Endothelial cell of umbilical vein (primary cell): ENCODE measurements at places on chromosomes 3 and 15. TPM values are rescaled to one million over a fixed set of nuclear protein-coding genes. Genes with fewer than 3 reads are reported as not detected.

Gene KIAA1143
- polyA plus RNA-seq = 5.4 and 6.1 TPM in 2 replicates

Gene ISL2
- polyA plus RNA-seq = 0.05 and 0.10 TPM in 2 replicates

Gene PARP15
- polyA plus RNA-seq = 0.59 and 0.81 TPM in 2 replicates

Gene CNTN3
- polyA plus RNA-seq = 0.03 and 0.08 TPM in 2 replicates

Gene XCR1
- not detected in 2 replicates for polyA plus RNA-seq

Gene CCR2
- not detected in 2 replicates for polyA plus RNA-seq

Gene ROPN1
- not detected in 2 replicates for polyA plus RNA-seq

Gene MASP1
- polyA plus RNA-seq = 0.50 and 0.75 TPM in 2 replicates

GRCh38 chr3:156317462-156318074 is 197.2 kb downstream of the KCNAB1 start:
- peak; percentile 96 for DNase-seq

DNA sequence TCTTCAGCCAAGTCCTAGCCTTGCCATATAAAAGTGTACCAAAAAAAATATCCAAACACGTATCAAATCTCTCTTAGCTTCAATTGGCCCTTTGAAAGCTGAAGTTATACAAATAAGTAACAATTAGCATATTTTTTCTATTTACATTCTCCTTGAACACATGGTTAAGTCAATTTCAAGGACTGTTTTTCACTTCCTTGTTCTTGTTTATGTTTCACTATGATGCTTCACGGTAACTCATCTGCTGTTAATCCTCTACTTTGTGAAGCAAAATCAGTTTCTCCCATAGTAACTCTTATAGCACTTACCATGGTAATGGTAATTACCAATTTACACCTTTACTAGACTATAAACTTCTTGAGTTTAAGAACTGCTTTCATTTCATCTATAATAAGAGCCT is 10.6 kb upstream of the SPRED1 start:
- DNase-seq = no peak

DNA sequence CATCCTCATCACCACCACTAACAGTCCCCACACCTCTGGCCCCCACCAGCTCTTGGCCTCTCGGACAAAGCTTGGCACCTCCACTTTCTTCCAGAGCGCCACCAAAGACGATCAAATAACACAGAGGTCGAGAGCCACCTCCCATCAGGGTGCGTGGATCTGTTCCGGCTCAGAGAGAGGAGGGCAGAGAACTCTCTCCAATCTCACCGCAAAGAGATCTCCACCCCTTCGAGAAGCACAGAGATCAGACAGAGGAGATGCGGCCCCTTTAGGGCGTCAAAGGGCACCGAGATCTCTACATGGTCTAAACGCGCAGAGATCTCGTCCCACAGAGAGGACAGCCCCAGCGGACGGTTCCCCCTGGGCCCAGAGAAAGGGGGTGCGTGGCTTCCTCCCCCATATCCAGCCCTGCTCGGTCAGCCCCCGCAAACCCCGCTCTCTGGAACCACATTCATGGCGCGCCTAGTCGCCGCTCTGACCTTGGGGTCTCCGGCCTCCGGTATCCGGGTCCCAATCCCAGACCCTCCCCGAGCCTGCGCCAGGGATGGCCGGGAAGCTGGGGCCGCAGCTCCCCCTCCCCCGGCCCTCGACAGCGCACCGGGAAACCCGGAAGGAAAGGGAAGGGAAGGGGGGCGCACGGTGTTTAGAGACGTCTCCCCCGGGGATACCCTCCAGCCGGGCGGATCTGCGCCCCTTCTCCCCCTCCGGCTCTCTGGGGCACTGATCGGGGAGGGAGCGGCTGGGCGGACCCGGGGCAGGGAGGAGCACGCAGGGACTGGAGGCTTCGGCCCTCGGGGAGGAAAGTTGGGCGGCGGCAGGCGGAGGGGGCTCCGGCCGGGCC is 608 bp downstream of the SCN5A start:
- DNase-seq = peak; percentile 7

GRCh38 chr3:60756241-60757030 is 494.8 kb downstream of the FHIT start:
- DNase-seq = no peak

GRCh38 chr3:45644063-45644790 is 45.0 kb upstream of the SACM1L start:
- DNase-seq = peak; percentile 93

DNA sequence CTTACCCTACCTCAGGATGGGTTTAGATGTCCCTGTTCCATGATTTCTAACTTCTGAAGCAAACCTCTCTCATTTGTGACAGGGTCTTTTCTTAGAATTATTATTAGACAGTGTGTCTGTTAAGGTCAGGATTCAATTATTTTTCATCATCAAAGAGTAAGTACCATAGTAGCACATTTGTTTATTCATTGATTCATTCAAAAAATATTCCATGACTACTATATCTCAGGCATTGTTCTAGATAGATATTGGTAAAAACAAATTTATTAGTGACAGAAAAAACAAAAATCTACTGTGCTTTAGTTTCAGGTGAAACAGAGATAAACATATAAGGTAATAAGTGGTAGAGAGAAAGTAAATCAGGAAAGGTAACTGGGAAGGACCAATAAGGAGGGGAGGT is 3.5 kb upstream of the PLOD2 start:
- DNase-seq = no peak

DNA sequence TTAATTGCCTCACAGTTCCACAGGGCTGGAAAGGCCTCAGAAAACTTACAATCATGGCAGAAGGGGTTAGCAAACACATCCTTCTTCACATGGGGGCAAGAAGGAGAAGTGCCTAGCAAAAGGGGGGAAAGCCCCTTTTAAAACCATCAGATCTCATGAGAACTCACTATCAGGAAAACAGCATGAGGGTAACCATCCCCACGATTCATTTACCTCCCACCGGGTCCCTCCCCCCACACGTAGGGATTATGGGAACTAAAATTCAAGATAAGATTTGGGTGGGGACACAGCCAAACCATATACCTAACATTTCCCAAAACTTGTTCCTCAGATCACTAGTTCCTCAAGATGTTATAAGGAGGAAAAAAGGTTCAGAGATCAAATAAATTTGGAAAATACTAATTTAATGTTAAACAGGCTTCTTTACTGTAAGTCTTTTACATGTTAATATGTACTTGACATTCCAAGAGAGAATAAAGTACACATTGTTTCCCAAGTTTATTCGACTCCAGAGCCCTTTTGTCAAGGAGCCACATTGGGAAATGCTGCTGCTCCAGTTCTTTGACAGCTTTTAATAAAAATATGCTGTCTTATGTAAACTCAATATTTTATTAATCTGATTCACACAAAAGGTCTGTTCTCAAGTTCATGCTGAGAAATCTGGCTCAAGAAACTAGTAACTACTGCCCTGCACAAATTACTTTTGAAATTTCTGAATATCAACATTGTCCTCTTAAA is 17.8 kb downstream of the HERC1 start:
- DNase-seq = no peak

DNA sequence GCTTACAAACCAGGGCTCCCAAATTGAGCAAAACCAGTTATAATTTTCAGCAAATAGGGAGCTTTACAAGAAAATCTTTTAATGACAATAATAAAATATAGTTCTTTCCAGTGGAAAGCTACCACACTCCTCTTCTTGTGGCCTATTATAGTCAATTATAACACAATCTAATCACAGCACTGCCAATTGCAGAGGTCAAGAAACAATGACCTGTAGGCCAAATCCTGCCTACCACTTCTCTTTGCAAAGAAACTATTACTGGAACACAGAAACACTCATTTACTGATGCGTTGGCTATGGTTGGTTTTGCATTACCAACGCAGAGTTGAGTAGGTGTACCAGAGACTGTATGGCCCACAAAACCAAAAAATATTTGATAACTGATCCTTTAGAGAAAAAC is 110.5 kb downstream of the WDR72 start:
- DNase-seq = no peak

DNA sequence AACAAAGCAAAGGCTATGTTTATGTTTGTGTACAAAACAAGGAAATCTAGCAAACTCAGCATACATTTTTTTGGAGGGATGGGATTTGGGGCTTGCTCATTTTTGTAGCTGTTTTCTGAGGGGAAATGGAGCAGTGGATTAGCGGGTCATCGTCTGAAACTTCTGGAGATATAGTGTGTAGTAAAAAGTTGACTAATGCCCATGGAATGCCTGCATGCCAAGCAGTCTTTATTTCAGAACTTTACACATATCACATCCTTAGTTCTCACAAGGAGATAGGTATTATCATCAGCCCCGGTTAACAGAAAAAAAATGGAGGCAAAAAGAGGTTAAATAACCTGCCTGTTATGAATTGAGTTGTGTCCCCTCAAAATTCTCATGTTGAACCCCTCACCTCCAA is 47.1 kb downstream of the ATP13A4 start:
- no peak for DNase-seq

GRCh38 chr3:19573644-19574043 is 360.4 kb downstream of the EFHB start:
- no peak for DNase-seq

DNA sequence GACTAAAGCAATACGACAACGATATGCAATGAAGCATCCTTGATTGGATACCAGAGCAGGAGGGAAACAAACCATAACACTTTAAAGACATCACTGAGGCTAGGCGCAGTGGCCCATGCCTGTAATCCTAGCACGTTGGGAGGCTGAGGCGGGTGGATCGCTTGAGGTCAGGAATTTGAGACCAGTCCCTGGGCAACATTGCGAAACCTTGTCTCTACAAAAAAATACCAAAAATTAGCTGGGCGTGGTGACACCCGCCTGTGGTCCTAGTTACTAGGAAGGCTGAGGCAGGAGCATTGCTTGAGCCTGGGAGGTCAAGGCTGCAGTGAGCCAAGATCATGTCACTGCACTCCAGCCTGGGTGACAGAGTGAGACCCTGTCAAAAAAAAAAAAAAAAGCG is 33.9 kb upstream of the BHLHE40 start:
- DNase-seq = no peak
